Cardiac fibroblast (primary cell): ENCODE measurements at places on chromosomes 7 and 10.

- DNase-seq: peak; percentile 21
Observed at GRCh38 chr7:117338020-117338419, 15.2 kb upstream of the WNT2 start.

DNA sequence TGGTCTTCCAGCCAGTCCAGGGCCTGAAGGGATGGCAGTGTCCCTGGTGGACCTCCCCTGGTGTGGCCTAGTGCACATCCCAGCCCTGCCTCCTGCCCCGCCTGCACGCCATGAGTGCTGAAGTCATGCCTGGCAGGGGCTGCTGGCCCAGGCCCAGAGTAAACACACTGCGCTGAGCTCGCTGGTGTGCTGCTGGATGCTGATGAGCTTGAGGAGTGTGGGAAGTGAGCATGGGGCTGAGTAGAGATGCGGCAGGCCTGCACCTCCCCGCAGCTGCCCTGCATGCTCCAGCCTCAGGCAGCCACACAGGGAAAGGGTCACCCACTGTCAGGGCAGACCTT lies 43.2 kb downstream of the HTRA1 start:
- peak; percentile 94 for DNase-seq

- DNase-seq: no peak
Observed at GRCh38 chr7:5363729-5364128, 59.9 kb downstream of the TNRC18 start.

DNA sequence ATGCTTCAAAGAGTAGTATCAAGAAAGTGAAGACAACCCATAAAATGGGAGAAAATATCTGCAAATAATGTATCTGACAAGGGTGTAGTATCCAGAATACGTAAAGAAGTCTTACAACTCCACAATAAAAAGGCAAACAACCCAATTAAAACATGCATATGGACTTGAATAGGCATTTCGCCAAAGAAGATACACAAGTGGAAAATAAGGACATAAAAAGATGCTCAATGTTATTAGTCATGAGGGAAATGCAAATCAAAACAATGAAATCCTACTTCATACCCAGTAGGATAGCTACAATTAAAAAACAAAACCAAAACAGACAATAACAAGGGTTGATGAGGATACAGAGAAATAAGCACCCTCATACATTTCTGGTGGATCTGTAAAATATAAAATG lies 79.2 kb downstream of the NUDCD3 start:
- no peak for DNase-seq

- no peak for DNase-seq
Observed at GRCh38 chr10:43027331-43027955, 49.4 kb upstream of the RET start.

DNA sequence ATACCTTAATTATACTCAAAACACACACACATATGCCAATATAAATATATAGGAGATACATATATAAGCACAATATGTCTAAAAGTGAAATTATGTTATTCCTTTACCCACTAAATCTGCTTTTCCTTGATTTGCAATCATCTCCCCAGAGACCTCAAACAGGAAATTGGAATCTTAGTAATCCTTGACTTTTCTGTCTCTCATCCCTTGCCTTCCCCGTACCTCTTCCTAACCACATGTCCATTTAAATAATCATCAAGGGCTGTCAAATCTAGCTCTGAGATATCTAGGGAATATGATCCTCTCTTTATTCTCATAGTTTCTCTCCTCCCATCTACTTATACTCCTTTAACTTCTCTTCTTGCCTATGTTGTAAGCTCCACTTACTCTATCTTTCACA lies 336.6 kb downstream of the HGF start:
- peak; percentile 24 for DNase-seq

GRCh38 chr7:56125831-56126230 lies 9.6 kb upstream of the NUPR2 start:
- DNase-seq: no peak

DNA sequence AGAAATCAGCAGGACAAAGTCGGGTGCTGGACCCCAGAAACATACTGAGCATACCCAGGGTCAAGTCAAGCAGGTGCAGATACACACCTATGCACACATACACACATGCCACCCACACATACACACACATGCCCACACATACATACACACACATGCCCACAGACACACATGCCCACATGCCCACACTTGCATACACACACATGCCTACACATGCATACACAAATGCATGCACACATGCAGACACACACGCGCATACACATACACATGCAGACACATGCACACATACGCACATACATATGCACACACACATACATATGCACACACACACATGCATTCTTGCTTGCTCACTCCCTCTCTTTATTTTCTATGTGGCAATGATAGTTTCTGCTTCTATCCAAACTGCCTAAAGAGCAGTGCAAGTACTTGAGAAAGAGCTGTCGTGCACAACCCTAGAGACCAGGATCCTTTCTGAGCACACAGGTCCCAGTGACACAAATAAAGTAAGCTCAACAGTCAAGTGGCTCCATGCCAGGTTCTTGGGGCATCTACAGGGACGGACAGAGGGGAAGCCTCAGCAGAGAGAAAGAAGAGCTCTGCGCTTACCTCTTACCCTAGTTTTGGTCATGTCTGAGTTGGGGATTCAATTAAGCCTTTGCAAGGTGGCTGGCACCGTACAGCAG lies 83.7 kb downstream of the EBF3 start:
- DNase-seq: no peak

GRCh38 chr7:18685971-18686370 lies 190.4 kb downstream of the HDAC9 start:
- no peak for DNase-seq

DNA sequence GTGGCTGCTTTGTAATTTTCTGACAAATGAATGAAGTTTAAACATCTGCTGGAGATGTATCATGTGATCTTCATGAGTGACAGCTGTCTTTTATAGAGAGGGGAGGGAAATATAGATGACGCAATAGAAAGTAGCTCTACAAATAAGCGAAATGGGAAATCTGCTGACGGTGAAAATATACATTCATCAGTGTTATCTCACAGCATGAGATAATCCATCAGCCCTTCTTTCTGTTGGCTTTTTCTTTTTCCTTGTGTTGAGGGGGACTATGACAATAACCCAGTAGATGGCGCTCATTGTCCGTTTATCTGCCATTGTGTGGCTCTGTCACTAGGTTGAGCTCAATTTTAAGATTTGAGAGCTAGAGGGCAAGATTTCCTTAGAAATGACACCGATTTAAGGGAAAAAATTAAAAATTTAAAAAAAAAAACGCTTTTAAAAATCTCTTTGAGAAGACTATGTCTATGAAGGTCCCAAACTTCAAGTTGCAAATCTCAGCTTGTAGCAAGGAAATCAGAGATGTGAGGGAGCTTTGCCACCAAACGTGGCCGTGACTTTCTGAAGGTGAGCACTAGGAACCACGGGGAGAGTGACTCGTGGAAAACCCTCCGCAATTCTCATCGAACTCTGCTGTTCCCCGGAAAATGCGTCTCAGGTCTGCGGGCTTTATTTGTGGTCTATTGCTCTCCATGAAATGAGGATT lies 114.6 kb upstream of the SFMBT2 start:
- peak; percentile 82 for DNase-seq

- DNase-seq: peak; percentile 5
Observed at GRCh38 chr7:123961771-123962170, 36.7 kb downstream of the SPAM1 start.

DNA sequence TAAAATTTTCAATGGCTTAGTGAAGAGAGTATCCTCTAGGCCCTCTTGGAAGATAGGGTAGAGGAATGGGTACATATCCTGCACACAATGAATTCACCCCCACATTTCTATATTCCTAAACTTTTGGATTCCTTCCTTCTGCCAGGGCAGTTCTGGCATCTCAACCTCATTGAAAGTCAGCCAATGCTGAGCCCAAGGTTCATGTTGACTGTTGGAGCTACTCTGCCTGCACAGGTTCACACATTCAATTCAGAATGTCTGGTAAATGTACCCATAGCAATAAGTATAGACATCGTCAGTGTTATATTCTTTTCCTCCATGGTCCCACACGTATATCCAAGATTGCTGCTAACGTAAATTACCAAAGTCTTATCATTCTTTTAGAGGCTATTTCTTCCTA lies 48.9 kb upstream of the STARD3NL start:
- DNase-seq: no peak

DNA sequence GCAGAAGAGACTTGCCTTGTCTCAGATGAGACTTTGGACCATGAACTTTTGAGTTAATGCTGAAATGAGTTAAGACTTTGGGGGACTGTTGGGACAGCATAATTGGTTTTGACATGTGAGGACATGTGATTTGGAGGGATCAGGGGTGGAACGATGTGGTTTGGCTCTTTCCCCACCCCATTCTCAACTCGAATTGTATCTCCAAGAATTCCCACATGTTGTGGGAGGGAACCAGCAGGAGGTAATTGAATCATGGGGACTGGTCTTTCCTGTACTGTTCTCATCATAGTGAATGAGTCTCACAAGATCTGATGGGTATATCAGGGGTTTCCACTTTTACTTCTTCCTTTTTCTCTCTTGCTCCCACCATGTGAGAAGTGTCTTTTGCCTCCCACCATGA lies 229.7 kb upstream of the KCND2 start:
- DNase-seq: no peak

DNA sequence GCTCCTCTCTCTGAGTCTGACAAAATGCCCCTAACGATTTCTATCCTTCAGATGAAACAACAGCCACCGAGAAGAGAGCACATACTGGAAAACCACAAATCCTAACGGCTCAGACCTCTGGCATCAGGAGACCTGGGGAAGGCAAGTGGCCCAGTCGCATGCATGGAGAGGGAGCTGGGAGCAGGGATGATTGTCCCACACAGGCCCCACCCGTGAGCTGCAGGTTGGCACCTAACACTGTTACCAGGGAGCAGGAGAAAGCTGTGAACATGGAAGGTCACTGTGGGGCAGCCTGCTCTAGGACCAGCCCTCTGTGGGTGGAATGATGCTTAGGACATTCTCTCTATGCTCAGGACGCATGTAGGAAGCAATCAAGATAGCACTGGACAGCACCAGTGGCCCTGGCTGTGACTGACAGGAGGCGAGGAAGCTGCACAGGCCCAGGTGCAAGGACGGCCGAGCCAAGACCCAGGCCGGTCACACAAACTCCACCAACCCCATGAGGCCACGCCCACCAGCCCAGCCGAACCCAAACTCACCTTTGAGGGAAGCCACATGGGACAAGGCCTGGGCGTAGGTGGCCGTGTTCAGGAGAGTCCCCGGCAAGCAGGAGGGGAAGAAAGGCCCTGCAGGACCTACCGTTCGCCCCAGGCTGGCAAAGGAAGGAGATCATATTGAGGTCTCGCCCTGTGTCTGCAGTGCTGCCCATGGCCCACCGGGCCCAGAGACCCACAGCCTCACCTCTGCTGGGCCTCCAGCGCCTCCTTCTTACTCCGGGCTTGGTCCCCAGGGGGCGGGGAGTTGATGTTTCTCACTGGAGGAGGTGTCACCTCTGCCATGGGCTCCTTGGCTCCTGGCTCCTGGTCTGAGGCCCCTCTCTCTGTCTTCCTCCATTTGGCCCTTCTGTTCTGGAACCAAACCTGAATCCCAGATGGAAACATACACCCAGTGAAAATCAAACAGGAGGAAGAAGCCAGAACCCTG lies 9.7 kb downstream of the DRGX start:
- DNase-seq: no peak

DNA sequence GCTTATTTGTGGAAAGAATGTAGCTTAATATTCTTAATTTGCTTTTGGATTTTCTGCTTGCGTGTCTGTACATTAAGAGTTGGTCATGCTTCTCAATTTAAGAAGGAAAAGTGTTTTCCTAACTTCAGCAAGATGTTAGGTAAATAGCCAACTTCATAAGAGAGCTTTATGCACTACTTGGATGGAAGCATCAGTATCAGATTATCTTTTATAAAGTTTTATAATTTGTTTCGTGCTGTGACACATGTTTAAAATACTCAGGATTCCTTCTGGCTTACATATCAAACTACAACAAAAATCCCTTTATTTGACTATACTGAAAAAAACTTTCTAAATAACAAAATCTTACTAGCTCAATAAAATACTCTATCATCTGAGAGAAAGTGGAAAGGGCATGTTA lies 34.8 kb upstream of the AGR2 start:
- peak; percentile 3 for DNase-seq

DNA sequence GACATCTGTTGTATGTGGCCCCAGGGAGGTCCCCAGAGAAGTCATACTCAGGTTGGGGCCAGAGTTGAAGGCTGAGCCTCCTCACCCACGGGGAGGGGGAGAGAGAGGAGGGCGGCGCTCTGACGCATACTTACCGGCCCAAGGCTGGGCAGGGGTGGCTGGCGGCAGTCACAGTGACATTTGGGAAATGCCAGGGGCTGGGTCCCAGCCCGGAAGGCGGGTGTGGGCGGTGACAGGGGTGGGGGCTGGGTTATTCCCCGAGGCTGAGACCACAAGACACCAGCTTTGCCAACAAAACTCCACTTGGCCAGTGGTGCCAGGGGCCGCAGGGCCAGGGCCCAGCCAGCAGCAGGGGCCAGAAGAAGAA lies 41.1 kb downstream of the RASGEF1A start:
- DNase-seq: no peak

GRCh38 chr10:83680470-83680891 lies 458.8 kb upstream of the GHITM start:
- DNase-seq: no peak

GRCh38 chr7:30412782-30413504 lies 65.6 kb downstream of the NOD1 start:
- peak; percentile 91 for DNase-seq

DNA sequence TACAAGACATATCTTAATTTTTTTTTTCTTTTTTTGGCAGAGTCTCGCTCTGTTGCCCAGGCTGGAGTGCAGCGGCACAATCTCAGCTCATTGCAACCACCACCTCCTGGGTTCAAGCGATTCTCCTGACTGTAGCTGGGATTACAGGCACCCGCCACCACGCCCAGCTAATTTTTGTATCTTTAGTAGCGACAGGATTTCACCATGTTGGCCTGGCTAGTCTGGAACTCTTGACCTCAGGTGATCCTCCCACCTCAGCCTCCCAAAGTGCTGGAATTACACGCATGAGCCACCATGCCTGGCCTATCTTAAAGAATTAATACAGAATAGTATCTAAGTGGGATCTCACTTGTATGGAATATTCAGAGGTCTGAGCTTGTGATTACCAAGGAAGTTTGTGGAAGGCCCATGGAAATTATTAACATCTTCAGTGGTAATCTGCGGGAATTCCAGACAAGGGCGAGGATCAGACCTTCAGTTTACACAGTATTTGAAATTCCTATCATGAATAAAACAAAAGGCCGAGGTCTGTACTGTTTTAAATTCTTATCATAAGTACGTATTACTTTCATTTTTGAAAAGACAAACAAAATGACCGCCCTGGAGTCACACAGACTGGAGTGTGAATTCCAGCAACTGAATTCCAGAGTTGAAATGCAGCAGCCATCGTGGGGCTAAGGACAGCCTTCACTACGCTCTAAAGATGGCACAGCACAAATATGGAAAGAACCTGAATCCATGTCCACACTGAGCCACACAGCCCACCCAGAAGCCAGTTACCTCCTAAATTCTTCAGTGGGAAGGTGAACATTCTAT lies 16.7 kb downstream of the GPRIN2 start:
- peak; percentile 62 for DNase-seq

GRCh38 chr7:157760004-157760730 lies 423.4 kb downstream of the DNAJB6 start:
- no peak for DNase-seq

- no peak for DNase-seq
Observed at GRCh38 chr10:124425227-124425962, 6.7 kb upstream of the OAT start.
